Mesendoderm (in vitro differentiated cells): ENCODE measurements at places on chromosomes 11 and 22.

DNA sequence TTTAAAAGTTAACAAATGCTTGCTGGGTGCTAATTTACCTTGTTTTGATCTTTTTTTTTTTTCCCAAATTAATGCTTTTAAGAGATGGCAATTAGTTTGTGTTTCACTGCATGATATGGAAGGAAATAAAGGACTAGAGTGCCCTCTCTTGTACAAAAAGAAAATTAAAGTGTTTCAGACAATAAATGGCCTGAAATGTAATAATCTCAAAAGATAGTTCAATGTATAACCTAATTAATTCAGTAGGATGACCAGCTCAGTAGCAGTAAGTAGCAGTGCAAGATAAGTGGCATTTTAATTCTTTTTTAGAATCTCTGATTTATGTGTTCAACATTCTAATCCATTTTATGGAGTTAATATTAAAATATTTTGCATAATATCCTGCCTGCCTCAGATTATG is 39.9 kb upstream of the MYO18B start:
- DNase-seq, result no peak

DNA sequence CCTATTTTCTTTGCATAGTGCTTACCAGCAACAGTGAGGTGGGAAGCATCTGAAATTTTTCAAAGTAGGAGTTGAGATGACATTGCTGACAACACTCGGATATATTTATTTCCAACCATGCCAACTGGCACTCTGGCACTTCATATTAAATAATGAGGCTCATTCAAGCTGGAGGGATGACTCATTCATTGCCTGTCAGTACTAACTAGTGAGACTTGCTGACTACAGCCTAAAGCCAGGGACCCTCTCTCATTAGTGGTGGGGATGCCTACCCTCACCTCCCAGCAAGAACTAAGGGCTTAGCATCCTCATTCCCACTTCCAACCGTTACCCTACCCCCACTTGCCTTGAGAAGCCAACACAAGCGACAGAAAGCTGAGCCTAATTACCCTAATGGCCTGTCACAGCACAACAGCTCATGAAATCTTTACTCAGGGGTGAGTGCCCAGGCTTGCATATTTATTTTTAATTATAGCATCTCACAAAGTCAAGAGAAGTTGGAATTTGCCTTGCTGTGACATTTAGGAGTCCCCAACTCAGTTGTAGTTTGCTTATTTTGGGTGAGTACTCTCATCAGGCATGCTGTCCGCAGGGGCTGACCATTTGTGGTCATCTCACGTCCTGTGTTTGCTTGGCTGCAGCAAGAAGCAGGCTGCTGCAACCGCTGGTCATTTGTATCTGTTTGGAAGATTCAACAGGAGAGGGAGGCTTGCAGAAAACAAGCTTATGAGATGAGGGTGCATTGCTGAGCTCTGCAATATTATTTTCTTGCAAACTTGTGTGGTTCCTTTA is 181.6 kb upstream of the POU2AF2 start:
- DNase-seq, result no peak

DNA sequence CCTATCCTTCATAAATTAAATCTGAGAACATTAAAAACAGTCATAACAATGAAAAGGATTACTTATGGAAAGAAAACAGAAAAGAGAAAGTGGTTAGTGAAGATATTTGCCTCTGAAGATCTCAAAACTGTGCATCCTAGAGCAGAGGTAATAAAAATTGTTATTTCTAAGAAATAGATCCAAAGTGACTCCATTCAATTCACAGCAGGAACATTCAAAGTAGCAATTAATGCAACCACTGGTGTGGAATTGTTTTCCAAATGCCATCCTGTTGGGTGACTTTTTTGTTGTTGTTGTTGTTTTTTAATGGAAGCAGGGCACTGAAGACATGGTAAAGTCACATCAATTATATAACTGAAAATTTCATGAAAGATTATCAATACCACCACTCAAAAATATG is 1139.5 kb upstream of the CCDC90B start:
- DNase-seq, result no peak

- DNase-seq, result peak; percentile 73
Observed at GRCh38 chr11:113305440-113306336, 8.7 kb upstream of the TTC12 start.

DNA sequence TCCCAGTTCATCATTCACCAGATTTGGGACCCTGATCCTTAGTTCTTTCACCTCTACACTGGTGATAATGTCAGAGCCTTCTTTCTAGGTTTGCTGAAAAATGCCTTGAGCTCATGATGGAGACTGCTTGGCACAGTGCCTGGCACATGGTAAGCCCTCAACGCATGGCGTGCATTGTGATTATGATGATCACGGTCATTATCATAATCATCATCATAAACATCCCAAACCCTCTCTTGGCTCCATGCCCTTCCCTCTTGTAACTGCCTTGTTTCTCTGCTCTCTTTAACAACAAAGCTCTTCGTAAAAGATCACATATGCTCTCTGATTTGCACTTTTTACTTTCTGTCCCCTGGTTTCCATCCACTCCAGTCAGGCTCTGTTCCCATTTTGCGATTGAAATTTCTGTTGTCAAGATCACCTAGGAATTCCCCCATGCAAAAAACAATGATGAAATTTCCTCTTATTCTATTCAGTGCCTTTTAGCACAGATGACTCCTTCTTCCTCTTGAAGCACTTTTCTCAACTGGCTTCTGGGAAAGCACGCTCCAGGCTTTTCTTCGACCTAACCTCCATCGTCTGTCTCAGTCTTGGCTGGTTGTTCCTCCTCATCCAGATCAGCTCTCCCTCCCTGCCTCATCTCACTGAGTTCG is 479.1 kb downstream of the OPCML start:
- no peak for DNase-seq

GRCh38 chr11:70623906-70624597 is 225.7 kb downstream of the CTTN start:
- no peak for DNase-seq

DNA sequence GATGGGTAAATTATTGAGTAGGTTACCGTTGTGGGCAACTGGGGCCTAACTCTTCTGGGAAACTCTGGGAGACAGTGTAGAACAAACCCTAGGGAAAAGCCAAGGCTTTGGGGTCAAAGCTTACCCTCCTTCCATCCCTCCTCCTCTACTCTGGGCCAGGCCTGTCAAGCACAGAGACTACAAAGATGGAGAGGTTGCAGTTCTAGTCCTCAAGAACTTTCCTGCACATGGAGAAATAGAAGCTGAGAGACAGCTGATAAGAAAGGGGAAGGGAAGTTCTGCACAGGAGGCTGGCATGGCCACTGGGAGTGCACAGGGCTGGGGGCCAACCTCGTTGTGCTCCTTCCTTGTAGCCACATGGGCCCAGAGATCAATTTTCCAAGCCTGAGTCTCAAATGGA is 67.2 kb upstream of the ALX4 start:
- DNase-seq, result no peak

DNA sequence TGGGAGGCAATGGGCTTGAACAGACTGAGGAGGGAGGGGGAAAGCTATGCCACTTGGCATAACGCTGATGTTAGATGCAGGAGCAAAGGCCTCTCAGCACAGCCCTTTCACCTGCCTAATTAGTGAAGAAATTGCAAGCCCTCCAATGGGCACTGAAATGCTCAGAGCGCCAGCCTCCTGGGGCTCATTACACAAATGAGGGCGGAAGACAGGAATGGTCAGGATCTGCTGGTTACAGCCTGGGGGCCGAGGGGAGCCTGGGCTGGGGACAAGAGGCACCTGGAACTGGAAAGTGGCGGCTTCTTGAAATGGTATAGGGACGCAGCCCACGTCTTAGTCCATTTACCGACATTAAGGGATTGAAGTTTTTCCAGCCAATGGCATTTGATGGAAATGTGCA is 50.2 kb upstream of the PLET1 start:
- no peak for DNase-seq

DNA sequence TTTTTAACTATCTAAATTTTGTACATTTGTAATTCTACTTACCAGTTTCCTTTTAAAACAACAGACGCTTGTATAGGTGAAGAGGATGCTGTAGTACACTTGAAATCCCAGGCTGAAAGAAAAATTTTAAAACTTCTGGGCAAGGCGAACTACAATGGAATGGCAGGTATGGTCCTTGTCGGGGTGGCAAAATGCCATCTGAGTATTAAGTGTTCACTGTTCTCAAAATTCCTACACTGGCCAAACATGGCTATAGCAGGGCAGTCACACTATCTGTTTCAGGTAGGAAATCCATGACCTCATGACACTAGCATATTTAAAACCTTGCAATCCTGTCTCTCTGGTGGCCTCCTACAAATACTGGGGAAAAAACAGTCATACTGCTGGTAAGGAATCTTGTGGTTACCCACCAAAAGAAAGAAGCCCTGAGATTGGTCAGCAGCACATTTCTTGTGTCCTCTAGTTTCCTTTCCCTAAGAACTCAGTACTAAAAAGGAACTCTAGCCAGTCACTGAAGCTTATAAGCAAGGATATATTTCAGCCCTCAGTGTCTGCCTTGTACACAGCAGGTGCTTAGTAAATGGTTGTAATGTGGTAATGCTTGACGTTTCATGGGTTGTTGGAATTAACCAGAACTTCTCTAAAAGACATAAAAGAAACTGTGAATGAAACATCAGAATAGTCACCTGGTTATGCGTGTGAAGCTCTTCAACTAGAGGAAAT is 5.2 kb upstream of the ZC3H12C start:
- no peak for DNase-seq

DNA sequence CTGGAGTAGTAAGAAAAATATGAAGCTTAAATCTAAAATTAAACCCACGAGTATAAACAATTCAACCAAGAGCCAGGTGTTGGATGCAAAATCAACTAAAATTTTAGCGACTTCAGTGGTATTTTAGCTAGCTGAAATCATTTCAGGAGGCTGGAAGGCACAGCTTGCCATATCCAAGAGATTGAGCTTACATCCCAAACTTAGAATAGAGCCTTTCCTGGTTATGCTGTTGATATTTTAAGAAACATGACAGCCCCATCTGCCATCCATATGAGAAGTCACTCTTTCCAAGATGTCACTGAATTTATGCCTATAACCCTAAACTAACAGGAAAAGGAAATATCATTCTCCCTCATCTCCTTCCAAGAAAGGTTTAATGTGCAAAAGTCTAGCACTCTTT is 334.0 kb downstream of the KCNA4 start:
- DNase-seq, result no peak

GRCh38 chr11:75585293-75585670 is 23.2 kb downstream of the SERPINH1 start:
- DNase-seq, result no peak

DNA sequence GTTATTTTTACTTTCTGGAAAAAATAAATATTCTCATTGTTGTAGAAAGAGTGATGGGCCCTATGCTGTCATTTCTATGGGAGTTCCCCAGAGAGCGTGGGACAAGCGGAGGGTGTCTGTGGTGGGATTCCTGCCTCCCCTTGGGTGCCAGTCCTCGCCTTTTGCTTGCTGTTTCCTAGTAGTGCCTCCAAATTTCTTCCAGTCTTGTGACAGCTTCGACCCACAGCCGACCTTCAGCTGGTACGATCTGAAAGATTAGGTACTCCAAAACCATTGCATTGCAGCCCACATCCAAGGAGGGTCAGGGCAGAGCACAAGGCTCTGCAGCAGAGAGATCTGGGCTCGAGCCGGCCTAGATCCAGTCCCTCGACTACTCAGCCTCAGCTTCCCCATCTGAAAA is 58.9 kb upstream of the EMID1 start:
- no peak for DNase-seq

DNA sequence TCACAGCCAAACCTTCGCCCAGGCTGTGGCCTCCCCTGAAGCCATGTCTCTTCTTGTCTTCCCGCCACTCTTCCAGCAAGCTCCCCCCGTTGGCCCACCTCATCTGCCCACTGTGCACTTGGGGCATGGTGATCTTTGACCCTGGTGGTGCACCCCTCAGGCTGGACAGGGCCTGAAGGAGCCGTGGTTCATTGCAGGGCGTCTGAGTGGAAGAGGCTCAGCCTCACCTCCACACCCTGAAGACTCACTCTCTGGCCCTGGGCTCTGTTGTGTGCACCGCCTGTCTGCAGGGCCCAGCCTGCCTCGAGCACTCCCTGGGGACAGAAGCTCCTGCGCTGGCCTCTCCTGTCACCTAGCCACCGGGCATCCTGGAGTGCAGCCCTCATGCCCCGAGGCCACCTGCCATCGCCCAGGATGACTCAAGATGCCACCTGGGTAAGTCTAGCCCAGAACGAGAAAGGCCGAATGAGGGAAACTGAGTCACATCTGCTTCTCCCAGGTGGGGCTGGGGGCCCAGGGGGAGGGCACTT is 40.8 kb upstream of the PPARA start:
- no peak for DNase-seq

GRCh38 chr11:121132211-121132976 is 31.4 kb downstream of the TECTA start:
- peak; percentile 13 for DNase-seq

- no peak for DNase-seq
Observed at GRCh38 chr11:446891-447290, 3.2 kb upstream of the PTDSS2 start.

- DNase-seq, result no peak
Observed at GRCh38 chr11:106988151-106989077, 29.9 kb downstream of the GUCY1A2 start.

DNA sequence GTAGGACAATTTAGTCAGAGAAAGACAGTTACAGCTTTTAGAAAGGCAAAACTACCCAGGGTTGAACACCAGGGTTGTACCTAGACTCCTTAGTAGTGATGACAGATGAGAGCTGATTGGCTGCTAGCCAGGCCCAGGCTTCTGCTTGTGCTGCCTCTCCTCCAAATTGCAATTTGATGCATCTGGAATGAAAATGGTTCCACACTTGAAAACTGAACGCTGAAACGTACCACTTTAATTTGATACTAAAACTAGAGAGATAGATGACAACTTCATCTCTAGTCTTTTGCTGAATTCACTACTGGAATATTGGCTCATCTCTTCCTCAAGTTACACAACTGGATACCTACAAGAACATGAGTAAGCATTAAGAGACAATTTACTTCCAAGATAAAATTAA is 19.2 kb upstream of the FNBP4 start:
- DNase-seq, result no peak
